Breast epithelium (tissue), 4 donors: ENCODE measurements at places on chromosomes 3 and 15. TPM values are rescaled to one million over a fixed set of nuclear protein-coding genes. Genes with fewer than 3 reads are reported as not detected.

DNA sequence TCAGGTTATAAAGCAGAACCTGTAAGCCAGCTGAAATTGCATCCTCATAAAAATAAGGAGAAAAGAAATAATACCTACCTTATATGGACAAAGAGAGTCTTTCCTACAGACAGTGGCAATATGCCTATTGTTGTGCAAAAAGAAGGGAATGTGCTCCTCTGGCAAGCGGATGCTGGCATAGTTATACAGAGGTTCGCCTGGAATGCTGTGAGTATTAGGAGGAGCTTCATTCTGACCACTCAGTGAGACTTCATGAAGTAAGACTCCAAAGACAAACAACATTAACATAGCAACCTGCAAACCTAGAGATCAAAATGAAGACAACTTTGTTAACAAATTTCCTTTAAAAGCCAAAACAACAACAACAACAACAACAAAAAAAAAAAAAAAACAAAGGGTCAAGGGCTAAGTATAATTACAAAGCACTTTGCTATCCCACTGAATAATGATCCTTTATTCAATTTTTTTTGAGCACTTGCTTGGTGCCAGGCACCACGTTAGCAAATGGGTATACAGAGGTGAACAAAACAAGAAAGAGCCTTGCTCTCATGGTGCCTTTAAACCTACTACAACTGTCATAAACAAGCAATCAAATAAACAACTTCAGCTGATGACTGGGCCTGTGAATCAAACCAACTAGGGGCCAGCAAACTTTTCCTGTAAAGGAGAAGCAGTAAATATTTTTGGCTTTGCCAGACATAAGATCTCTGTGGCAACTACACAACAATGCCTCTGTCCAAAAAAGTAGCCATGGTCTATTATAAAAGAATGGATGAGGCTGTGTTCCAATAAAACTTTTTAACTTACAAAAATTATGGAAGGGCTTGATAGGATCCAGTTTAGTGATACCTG is 3.7 kb downstream of the EOGT start:
- H3K4me1 ChIP-seq = no peaks in the 10 kb centered on the region
- no peaks in the 10 kb centered on the region for H3K27me3 ChIP-seq
- H3K27ac ChIP-seq = peak overlapping the region; percentile 89
- H3K4me3 ChIP-seq = no peak overlapping the region
- peak; percentile 82 for DNase-seq

DNA sequence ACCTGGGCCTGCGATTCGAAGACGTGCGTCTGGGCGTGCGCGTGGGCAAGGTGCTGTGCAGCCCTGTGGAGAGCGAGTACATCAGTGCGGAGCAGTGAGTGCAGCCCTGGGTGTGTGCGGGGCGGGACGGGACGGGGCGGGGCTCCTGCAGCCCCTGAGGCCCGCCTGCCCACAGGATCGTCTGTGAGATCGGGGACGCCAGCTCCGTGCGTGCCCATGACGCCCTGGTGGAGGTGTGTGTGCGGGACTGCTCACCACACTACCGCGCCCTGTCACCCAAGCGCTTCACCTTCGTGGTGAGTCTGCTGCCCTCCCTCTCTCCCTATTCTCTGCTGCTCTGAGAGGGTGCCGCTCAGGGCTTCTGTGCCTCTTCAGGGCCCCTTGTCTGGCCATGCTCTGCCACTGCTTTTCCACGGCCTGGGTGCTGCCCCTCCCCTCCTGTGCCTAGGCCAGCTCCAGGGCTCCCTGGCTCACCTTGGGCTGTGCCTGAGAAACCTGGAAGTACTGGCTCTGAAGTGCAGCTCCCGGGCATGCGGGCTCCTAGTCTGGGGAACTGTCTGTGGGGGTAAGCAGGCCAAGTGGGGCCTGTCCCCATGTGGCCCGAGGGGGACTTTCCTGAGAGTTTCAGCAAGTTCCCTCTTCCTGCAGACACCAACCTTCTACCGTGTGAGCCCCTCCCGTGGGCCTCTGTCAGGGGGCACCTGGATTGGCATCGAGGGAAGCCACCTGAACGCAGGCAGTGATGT is 31.8 kb downstream of the PLXNA1 start:
- H3K36me3 ChIP-seq = peaks cover 5% of the 10 kb centered on the region
- no peak overlapping the region for H3K4me3 ChIP-seq
- no peaks in the 10 kb centered on the region for H3K27me3 ChIP-seq
- DNase-seq = no peak

DNA sequence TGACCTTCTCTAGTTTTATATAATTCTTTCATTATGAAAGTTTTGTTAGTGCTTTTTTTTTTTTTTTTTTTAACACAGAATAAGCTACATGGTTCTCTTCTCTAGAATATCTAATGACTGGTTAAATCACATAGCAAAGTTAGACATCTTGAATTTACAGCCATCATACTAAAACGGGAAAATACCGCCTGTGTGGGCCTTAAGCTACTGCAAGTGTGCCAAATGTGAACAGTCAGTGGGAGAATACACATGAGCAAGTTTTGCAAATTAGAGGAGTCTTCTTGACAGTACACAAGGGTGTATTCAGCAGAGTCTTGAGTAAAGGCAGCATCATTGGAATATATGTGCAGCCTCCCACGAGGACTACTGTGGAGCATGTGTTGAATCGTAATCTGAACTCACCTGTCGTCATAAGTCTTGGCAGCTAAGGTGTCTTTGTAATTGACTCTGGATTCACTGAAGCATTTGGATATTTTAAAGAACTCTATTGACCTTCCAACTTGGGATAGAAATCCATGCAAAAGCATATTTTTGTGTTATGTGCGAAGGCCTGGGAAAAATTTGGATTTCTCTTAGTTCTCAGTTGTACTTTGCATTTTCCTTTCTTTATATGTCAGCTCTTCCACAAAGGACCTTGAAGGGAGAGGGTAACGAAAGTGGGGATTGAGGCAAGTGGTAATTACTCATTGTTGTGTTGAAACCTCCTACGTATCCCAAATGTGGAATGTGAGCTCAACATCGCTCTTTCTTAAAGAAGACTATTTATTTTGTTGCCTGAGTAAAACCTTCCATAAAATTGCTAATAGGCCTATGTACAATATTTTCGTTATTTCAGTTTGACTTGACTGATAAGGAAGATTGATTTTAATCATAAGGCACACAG is 117.4 kb downstream of the ATG7 start:
- peak overlapping the region; percentile 62 for H3K27ac ChIP-seq
- H3K36me3 ChIP-seq = no peaks in the 10 kb centered on the region
- H3K4me3 ChIP-seq = no peak overlapping the region
- peaks cover 3% of the 10 kb centered on the region for H3K4me1 ChIP-seq
- no peaks in the 10 kb centered on the region for H3K27me3 ChIP-seq

Gene SLC35G2
- 9.5 TPM for total RNA-seq

Gene CNTN3
- total RNA-seq = 3.7 TPM

Gene DNAJA4
- 28.1 TPM for total RNA-seq
